Ovary (tissue), 10 donors: ENCODE measurements at places on chromosomes 7 and 10.

DNA sequence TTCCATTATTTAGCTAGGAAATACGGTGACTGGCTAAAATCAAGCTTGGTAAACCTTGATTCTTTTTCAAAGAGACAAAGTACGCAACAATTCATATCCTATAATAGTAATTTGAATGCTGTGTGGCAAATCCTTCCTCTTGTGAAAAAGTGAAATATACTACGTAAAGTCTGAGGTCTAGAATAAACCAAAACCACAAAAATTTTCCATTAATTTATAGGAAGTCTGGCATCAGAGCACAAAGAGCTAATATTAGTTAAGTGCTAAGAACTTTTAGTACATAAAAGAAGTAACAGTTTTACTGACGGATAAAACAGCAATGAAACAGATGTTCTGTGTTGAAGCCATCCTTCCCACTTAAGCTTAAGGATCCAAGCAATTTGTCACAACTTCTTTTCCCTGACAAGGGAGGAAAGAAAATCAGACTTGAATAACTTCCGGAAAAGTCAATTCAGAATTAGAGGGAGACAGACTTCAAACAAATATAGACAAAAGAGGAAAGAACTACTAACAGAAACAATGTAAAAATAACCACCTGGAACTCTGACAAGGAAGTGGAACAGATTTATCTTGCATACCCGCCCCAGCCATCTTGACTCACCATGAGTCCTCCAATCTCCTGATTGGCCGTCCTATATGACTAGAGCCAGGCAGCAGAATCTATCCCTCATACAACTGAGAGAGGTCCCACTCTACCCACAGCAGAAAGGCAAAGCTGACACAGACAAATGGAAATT lies 34.6 kb downstream of the RHEB start:
- no peak for DNase-seq

- no peak for DNase-seq
These were observed 48.1 kb upstream of the WNT16 start for GRCh38 chr7:121280656-121281055.

- no peak for DNase-seq
These were observed 75.1 kb downstream of the EXOC6 start for GRCh38 chr10:92923416-92923815.

GRCh38 chr10:133350950-133351329 lies 3.8 kb downstream of the PRAP1 start:
- DNase-seq = no peak

DNA sequence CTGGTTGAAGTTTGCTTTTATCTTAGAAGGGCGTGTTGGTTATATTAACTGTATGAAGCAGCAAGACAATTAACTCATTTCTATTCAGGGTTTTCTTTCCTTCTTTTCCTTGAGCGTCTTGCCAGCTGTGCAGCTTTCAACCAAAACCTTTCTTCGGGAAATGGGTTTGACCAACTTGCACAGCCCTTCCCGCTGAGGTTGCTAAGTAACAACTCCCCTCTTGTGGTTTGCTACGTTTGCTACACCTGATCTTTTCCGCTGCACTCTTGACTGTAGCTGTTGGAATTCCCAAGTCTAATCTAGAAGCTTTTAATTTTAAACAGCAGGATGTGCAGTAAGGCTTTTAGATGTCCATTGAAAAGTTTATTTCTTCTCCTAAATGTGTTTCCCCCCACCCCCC lies 116.9 kb downstream of the CDCA7L start:
- DNase-seq = no peak

DNA sequence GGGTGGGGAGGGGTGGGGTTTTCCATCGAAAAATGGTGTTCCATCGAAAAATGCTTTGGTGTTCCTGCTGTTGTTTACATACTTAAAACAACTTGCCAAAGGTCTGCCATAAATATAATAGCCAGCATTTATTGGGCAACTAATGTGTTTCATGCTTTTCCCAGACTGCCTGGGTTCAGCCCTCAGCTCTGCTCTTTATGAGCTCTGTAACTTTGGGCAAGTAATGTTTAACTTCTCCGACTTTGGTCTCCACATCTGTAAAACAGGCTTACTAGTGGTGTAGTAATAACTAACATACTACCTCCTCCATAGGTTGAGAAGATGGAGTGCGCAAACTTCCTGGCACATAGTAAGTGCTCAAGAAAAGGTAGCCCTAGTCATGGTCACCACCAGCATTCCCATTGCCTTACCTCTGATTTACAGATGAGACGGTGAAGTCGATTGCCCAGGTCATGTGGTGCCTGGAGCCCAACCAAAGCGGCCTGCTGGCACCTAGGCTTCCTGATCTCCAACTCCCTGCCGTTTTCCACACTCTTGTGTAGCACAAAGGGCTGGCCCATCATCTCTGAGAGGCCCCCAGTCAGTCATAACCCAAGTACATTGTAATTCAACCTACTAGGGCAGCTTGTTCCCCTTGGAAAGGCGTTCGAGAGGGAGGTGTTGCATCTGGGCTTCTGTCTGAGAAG lies 8.9 kb downstream of the ZMIZ1 start:
- no peak for DNase-seq

DNA sequence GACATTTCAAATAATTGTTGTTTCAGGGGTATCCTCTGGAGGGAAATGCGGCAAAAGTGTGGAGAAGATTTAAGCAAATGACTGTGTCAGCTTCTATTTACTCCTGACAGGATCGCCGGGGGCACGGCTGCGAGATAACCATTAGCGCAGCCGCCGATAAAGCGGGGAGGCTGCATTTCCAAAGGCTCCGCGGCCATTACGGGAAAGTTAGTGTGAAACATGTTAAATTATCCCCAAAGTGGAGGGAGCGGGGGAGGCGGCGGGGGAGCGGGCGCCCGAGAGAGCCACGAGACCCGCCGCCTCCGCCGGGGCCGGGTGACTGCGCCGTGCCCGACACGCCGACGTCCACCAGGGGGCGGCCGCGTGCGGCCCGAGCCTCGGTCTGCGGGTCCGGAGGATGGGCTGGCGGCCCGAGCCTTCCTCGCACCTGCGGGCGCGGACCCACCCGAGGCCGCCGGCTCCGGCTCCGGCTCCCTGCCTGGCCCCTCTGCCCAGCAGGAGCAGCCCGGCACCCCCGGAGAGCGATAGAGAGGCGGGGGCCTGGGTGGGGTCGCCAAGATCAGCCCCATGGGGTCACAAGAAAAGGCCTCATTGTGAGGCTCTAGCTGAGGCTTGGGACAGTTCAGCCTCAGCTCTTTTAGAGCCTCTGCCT lies 74.4 kb upstream of the PAX2 start:
- DNase-seq = no peak

DNA sequence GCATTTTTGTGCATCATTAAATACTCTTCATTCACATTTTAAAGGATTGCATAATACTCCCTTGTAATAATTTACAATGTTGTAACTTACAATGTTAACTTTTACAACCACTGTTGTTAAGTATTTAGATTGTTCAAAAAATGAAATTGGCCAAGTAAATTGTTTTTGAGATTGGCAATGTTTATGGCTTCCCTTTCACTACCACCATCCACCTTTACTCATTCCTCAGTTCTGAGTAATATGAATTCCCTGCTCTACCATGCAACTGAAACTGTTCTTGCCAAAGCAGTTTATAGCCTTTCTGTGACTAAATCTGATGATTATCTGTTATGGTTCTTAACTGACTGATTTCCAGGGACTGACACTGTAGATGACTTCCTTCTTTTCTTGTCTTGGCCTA lies 80.5 kb upstream of the TMEM106B start:
- no peak for DNase-seq

- DNase-seq = no peak
These were observed 1.3 kb upstream of the NAPEPLD start for GRCh38 chr7:103150192-103150591.

DNA sequence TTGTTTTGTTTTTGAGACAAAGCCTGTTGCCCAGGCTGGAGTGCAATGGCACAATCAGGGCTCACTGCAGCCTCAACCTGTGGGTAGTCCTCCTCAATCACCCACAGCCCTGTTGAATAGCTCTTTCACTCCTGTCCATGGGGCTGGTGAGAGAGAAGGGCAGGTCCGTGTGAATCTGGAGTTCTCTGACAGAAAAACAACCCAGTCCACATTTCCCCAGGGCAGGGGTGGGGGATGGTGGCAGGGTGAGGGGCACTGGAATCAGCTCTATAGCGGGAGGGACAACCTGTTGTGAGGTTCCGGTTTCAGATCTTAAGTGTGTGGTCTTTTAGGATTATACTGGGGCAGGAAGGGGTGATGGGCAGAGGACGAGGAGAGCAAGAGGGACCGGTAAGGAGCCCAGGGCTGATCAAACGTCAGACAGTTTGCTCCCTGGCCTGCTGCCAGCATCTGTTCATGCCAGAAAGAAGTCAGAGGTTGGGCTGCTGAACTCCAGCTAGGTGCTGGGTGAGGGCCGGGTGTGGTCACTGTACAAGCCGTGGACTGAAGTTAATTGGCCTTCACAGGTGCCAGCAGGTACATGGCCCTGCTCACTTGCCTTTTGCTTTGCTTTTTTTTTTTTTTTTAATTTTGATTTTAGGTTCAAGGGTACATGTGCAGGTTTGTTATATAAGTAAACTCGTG lies 33.2 kb upstream of the MKRN1 start:
- peak; percentile 29 for DNase-seq

GRCh38 chr10:70254778-70255328 lies 21.6 kb upstream of the PPA1 start:
- no peak for DNase-seq

GRCh38 chr7:29496355-29497020 lies 67.1 kb upstream of the PRR15 start:
- no peak for DNase-seq

GRCh38 chr7:130669085-130669700 lies 645 bp upstream of the COPG2 start:
- no peak for DNase-seq

GRCh38 chr10:133592716-133593115 lies 27.3 kb upstream of the SYCE1 start:
- DNase-seq = no peak

- DNase-seq = peak; percentile 59
These were observed 307.4 kb upstream of the AOAH start for GRCh38 chr7:37031571-37032257.
